ENCODE measurements at places on chromosomes 5 and 9.

- no peak for DNase-seq
Measured at GRCh38 chr5:21164425-21164824, 1176.4 kb upstream of the CDH18 start.

GRCh38 chr5:83715236-83716065 lies 5.2 kb downstream of the HAPLN1 start:
- no peak for DNase-seq

GRCh38 chr5:73895471-73895870 lies 269.5 kb downstream of the ARHGEF28 start:
- no peak for DNase-seq

DNA sequence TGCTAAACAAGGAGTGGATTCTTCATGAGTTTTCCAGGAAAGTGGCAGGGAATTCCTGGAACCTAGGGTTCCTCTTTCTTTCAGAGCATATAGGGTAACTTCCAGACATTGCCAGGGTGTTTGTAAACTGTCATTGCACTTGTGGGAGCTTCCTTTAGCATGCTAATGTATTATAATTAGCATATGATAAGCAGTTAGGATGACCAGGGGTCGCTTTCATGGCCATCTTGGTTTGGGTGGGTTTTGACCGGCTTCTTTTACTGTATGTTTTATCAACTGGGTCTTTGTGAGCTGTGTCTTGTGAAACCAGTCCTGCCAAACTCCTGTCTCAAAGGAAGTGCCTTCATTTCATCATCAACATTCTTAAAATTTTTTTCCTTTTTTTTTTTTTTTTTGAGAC lies 11.9 kb upstream of the MELK start:
- DNase-seq = no peak

DNA sequence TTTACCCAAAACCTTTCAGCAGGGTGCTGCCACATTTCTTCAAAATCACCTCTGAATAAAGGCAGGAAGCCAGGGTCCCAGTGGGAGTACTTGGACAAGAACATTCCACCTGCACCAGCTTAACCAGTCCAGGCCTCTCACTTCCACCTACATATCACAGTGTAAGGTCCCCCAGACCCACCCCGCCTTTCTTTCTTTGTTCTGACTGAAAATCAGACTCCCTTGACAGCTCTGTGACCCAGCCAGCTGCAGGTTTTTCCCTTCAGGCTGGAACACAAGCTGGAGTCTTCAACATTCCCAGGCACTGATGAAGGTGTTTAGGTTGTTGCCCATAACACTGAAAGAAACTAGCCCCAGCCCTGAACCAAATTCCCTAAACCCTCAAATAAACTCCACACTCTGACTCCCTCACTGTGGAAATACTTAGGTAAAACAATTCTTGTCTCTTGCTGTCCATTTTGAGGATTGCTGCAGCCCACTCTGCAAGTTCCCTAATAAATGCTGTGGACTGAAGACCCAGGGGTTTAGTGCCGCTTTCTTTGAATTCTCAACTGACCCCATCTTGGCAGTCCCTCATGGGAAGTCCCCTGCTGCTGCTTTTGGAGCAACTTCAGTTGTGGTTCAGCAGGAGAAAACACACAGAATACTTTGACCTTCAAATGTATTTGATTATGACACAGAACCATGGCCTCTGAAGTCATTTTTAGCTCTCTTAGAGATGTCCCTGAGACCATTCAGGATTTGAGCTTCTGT lies 24.8 kb downstream of the P4HA2 start:
- no peak for DNase-seq

DNA sequence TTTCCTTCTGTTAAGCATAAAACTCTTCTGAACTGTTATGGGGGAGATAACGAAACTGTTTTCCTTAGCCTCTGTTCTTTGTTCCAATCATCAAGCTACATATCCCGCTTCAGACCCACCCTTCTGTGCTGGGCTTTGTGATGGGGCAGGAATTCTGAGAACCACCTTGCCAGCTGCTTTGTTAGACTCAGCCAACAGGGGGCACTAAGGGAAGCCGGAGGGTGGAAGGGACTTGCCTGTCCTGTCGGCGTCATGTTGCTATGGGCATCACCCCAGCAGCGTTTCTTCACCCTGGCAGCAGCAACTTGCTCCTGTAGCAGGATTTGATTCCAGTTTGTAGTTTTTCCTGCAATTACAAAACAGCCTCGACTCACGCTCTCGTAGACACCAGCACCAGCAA lies 169.1 kb downstream of the CAAP1 start:
- no peak for DNase-seq

GRCh38 chr5:120053841-120054240 lies 410.3 kb upstream of the PRR16 start:
- no peak for DNase-seq

DNA sequence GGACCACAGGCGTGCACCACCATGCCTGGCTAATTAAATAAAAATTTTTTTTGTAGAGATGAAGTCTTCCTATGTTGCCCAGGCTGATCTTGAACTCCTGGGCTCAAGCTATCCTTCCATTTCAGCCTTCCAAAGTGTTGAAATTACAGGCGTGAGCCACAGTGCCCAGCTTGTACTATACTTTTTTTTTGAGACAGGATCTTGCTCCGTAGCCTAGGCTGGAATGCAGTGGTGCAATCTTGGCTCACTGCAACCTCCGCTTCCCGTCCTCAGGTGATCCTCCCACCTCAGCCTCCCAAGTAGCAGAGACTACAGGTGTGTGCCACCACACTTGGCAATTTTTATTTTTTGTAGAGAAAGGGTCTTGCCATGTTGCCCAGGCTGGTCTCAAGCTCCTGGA lies 5.3 kb upstream of the RAD23B start:
- no peak for DNase-seq

DNA sequence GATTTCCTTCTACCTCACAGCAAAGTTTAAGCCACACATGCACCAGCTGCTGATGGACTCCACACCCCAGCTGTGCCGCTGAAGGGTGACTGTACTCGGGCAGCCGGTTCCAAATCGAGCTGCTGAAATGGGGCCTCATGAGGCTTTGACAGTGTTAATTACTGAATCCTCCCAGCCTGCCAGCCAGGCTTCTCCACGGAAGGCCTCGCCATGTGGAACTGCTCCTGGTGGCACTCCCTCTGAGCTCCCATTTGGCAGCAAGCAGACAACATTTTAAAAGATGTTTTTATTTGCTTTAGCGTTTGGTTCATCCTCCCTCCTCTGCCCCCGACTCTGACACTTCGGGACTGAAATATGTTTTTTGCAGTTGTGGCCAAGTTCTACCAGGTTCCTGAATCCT lies 479.4 kb upstream of the MPDZ start:
- no peak for DNase-seq

All from stimulated activated CD8-positive, alpha-beta memory T cell treated with anti-CD3 and anti-CD28 coated beads, Interleukin-7, amount 100 ng/mL, for 1 hour (primary cell).